ENCODE measurements at places on chromosomes 7 and 10.

DNA sequence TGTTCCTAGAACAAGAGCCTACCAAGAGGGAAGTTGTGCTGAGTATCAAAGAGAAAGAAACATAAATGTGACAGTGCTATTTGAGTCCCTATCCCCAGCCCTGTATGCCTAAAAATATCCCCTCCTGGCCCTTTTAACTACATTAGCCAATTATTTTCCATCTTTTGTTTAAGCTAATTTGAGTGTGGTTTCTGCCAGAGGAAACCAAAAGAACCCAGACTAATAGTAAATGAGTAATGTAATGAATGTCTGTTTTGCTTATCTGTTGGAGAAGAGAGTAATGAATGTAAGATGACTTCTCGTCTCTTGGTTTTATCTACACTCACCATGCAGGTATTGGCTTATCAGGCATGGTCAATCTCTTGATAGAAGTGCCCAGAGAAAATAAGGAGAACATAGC, 134.4 kb upstream of the CDK1 start:
- DNase-seq = no peak

DNA sequence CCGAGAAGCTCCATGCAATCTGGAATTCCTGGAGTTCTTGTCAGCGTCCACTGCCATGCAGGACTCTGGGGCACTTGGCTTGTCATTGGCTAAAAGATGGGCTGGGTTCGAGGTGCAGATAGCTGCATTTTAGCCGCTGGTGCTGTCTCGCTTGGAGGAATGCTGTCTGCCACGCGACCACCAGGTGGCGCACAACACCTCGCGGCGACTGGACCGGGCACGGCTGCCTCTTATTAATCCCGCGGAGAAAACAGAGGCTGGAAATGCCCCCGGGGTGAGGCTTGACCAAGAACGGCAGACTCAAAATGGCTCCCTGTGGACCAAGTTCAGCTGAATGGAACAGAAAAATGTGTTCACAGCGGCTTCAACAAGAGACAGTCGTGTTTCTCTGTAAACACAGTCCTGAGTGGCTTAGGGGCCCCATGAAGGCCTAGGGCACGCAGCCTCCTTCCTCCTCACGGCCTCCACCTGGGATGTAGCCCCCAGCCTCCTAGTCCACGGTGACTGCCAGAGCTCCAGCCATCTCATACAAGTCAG, 46.2 kb downstream of the AOC1 start:
- peak; percentile 77 for DNase-seq

DNA sequence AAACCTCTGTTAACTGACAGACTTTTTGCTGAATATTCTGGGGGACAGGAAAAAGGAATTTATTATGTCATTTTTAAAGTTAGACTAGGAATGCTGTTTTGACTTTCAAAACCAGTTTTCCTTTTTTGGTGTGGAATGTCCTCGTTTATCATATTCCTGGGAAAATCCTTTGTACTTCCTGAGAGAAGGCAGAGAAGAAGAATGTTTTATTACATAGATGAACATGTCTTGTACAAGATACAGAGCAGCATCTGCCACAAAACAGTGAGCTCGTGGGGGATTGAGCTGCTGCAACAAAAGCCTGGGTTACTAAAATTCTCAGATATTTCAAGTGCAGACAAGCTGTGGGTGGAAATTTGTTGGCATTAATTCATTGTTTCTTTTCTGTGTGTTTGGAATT, 20.2 kb downstream of the MCU start:
- no peak for DNase-seq

DNA sequence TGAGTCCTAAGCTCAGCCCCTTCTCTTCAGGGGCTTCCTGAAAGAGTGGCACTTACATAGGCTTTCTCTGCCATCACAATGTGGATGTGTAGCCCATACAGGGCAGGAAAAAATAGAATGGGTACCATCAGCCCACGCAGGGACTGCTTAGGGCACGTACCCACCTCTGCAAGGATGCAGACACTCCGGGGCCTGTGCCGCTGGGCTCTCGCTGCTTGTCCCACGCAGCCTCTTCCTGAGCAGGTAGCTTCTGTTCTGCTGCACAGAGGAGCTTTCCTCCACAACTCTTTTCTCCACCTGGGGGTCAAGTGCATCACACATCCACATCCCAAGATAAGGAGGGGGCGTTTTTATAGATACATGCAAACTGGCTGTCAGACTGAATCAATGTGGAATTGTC, 34.3 kb downstream of the FRMPD2 start:
- no peak for DNase-seq

DNA sequence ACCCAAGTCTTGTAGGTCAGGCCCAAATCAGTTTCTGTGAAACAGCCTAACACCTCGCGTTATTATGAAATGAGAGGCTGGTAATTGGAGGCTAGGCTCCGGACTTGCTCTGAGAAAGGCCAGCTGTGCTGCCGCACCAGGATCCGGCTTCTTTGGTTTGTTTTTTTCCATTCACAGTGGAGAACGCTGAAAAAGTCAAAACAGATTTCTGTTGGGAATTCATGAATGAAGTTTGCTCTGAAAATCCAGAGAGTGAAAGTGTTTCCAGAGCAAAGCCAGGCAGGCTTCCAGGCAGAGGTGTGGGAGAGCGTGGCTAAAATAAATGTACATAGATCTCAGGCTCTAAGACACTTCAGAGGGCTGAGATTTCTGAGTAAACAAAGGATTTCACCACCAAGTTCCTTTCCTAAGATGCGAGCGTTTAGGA, 240.1 kb downstream of the TRIL start:
- no peak for DNase-seq

- no peak for DNase-seq
Observed at GRCh38 chr7:78178319-78178718, 379.7 kb downstream of the PHTF2 start.

DNA sequence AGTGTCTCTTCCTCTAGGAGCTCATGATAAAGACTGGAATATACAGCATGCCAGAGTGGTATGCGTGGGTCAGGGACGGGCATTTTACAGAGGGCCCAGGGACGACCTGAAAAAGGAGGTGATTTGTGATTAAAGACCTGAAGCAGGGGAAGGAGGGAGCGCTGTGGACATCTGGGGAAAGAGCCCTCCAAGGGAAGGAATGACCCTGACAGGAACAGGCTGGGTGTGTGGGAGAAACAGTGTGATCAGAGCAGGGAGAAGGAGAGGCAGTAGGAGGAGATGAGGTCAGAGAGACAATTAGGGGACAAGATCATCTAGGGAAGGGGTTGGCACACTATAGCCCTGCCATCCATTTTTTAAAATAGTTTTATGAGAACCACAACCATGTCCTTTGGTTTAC, 3.4 kb upstream of the RASSF4 start:
- no peak for DNase-seq

DNA sequence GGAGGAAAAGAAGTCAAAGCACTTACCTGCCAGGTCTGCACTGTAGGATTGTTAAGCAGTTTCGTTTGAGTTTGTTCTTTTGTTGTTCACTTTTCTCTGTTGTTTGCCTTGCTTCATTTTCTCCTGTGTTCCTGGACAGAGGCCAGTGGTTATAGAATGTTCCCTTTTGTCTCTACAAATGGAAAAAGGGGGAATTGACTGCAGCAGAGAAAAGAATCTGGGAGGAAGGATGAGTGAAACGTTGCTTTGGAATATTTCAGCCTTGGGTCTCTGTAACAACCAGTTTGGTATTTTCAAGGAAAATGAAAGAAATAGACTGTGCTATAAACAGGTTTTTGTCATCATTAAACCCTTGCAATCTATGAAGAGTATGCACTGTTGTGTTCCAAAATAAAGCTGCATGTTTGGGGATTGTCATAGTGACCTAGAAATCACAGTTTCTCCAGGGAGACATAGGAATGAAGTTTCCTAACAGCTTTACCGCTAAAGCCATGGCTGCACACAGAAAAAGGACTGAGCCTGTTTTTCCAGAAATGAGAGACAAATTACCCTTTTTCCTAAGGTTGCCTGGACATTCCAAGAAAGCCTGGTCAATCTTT, 60.8 kb upstream of the HABP2 start:
- no peak for DNase-seq

GRCh38 chr10:61962971-61963370, 61.5 kb downstream of the ARID5B start:
- DNase-seq = no peak

DNA sequence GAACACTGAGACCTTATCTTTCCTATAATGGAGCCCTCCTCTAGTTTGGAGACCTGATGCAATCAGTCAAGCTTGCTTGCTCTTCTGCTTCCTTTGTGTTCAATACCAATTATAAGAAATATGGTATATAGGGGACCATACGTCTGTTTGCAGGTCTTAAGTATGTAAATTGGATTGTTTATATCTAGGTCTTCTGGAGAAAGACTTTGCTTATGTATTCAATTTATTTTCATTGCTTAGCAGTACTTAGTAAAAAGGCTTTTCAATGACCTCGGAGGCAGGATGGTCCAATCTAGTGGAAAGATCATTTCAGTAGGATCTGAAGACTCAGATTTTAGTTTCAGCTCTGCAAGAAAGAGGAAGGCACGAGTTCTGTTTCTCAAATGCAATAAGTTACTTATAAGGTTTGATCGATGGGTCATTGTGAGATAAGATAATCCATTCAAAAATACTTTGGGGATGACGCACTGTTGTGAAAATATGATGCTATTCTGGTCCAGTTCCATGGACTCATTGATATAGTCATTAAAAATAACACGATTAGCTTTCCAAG, 571.6 kb downstream of the SH2D4B start:
- no peak for DNase-seq

DNA sequence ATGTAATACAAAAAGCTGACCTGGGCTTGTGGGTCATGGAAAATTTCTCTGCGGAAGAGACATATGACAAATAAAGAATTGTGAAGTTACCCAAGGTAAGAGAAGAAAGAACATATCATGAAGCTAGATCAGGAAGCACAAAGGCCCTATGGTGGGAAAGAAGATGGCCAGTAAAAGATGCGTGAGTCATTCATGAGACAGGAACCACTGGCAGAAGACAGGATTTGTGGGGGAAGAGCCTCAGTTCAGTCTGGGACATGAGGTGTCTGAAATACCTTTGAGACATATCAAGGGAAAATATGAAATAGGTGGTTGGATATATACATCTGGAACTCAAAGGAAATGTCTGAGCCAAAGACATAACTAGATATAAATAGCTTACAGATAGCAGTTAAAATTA, 27.7 kb upstream of the AMPH start:
- DNase-seq = no peak

- DNase-seq = no peak
Observed at GRCh38 chr7:20113427-20114027, 103.7 kb downstream of the MACC1 start.

GRCh38 chr10:66180581-66181318, 745.1 kb upstream of the LRRTM3 start:
- DNase-seq = no peak

DNA sequence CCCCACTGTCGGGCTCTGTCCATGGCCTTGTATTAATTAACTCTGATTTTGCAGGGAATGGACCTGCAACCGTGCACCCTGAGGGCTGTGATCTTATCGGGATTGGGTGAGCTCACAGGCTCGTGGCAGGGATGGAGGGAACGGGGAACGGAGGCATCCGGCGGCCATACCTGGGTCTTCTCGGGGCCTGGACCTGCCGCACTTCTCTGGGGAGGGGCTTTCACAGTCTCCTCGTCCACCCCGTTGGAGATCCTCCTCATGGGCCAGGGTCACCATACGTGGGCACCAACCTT, 57.5 kb upstream of the SHH start:
- DNase-seq = no peak

DNA sequence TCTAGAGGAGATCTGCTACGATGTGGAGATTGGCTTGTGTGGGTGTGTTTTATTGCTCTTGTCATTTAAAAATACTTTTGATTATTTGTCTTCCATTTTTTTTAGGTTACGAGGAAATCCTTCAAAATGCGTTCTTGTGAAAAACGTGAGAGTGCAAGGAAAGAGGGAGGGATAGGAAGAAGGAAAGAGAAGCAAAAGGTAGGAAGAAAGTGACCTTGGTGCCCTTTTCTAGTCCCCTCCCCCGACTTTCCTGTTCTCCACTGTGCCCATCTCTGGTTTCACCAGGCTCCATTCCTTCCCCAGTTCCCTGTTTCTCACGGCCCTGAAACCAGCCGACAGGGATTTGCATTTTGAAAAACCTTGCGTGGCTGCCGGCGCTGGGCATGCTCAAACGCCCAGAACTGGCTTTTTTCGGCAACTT, 506 bp upstream of the GNAI1 start:
- DNase-seq = peak; percentile 53

All from dorsolateral prefrontal cortex (tissue), 122 donors.